ENCODE measurements at places on chromosomes 4 and X.

DNA sequence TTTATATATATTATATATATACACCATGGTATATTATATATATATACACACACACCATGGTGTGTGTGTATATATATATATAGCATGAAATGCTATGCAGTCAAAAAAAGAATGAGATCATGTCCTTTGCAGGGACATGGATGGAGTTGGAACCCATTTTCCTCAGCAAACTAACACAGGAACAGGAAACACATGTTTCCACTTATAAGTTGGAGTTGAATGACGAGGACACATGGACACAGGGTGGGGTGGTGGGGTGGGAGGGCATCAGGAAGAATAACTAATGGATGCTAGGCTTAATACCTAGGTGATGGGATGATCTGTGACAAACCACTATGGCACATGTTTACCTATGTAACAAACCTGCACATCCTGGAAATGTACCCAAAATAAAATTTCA, 293.6 kb upstream of the NDST3 start:
- no peak for DNase-seq

GRCh38 chrX:123801901-123802300, 58.0 kb upstream of the XIAP start:
- no peak for DNase-seq

- no peak for DNase-seq
Observed at GRCh38 chrX:109966246-109966645, 36.7 kb upstream of the TMEM164 start.

GRCh38 chr4:162700815-162701361, 465.8 kb downstream of the NAF1 start:
- DNase-seq: no peak

DNA sequence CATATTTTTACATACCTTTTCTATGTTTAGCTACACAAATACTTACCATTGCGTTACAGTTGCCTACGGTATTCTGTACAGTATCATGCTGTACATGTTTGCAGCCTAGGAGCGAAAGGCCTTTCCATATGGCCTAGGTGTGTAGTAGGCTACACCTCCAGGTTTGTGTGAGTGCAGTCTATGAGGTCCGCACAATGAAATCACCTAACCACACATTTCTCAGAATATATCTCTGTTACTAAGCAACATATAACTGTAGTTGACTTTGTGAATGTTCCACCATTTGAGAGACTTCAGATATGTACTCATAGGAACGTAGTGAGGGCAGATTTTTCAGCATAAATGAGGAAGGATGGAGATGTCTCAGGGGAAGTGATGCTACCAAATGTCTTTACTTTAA, 62.6 kb downstream of the WWC2 start:
- DNase-seq: no peak

Data from left ventricle myocardium superior (tissue), 1 donor.